ENCODE measurements at places on chromosomes 7 and 10.

- DNase-seq, result peak; percentile 15
Measured at GRCh38 chr10:46222364-46222935, 64.3 kb upstream of the ANTXRL start.

- no peak for DNase-seq
Measured at GRCh38 chr10:18122753-18123152, 17.5 kb upstream of the CACNB2 start.

GRCh38 chr10:103199488-103199887 lies 6.4 kb upstream of the NT5C2 start:
- no peak for DNase-seq

DNA sequence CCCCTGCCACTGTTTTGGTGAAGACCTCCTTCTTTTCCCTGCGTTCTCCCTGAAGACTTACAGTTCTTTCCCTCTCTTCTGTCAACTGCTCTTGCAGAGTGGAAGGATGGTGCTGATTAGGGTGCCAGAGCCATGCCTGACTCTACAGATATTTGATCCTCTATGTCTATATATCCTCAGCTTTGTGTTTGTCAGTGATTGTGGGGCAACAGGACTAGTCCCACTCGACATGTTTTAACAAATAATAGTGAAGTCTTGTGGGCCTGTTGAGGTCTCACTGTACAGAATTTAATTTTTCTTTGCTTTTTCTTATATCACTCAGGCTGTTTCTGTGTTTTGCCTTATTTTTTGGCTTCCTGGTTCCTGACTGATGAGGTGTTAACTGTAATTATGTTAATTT lies 5.0 kb downstream of the PLEKHA1 start:
- no peak for DNase-seq

Measured in EL (cell line).